HT1080 (cell line): ENCODE measurements at places on chromosomes 16 and 17. TPM values are rescaled to one million over a fixed set of nuclear protein-coding genes. Genes with fewer than 3 reads are reported as not detected.
A peak's percentile ranks its signal among the peaks of the same experiment; 100 is the strongest.

ASPA gene
- not detected in 2 replicates for total RNA-seq

CCL16 gene
- not detected in 2 replicates for total RNA-seq

HOXB7 gene
- 12.3 and 17.8 TPM in 2 replicates for total RNA-seq

GRCh38 chr16:64916051-64916450, 205.8 kb downstream of the CDH11 start:
- DNase-seq, result no peak

GRCh38 chr16:35298460-35299243, 1839.2 kb downstream of the TP53TG3F start:
- DNase-seq, result no peak

GRCh38 chr16:48201515-48202201, 42.4 kb upstream of the LONP2 start:
- DNase-seq, result no peak

SPATA32 gene
- total RNA-seq, result not detected in 2 replicates

AIPL1 gene
- not detected in 2 replicates for total RNA-seq

GRN gene
- 139 and 191 TPM in 2 replicates for total RNA-seq

TBC1D28 gene
- total RNA-seq, result not detected in 2 replicates

- no peak for DNase-seq
These were observed 39.8 kb downstream of the HSBP1 start for GRCh38 chr16:83847371-83848225.

JUP gene
- 1.6 and 4.0 TPM in 2 replicates for total RNA-seq

EIF5A gene
- 1,448 and 1,578 TPM in 2 replicates for total RNA-seq

RRAD gene
- 0.13 TPM in 1 of 2 replicates, not detected in the other for total RNA-seq

HOXB8 gene
- total RNA-seq, result 10.8 and 11.2 TPM in 2 replicates

DNA sequence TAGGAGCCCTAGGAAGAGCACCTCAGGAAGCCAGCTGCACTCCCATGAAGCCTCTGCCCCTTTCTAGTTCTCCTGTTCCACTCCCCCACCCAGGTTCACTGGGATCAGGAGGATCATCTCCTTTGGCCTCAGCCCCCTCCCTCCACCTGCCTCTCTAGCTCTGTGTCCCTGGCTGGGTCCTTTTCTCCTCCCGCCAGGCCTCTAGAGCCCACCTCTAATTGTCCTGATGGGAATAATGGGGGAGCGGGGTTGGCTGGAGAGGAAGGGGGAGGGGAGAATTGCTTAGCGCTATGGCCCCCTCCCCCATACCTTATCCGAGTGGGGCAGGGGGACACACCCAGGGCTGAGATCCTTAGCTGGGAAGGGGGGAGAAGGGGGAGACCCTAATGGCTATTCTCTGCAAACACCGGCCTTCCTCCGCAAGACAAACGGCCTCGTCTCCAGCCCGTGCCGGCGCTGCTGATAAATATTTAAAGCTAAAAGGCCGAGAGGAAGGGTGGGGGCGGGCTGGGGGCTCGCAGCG, 997 bp downstream of the HOXB7 start:
- DNase-seq, result no peak

CCDC154 gene
- 0.03 and 0.26 TPM in 2 replicates for total RNA-seq

SLC25A10 gene
- total RNA-seq, result 96.9 and 106 TPM in 2 replicates

OTOP3 gene
- not detected in 2 replicates for total RNA-seq

- DNase-seq, result no peak
These were observed 1.6 kb downstream of the HOXB13 start for GRCh38 chr17:48726916-48727286.

CCL1 gene
- total RNA-seq, result not detected in 2 replicates

- no peak for DNase-seq
These were observed 61.3 kb downstream of the GPRC5B start for GRCh38 chr16:19823322-19823721.

DNA sequence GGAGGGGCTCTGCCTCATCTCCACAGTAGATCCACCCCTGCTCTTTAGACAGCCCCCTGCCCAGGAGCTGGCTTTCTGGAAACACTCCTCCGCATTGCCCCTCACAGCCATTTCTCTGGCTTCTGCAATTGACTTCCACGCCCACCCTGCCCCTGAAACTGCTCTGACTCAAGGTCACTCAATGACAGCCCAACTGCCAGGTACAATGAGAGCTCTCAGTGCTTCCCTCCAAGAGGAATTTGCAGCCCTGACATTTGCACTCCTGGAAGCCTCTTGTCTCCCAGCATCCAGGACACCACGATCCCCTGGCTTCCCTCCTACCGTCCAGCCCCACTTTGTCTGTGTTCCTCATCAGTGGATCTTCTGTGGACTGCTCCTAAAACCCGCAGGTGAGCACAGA, 421.5 kb downstream of the SOX9 start:
- no peak for DNase-seq

TBC1D3G gene
- total RNA-seq, result not detected in 2 replicates

DNA sequence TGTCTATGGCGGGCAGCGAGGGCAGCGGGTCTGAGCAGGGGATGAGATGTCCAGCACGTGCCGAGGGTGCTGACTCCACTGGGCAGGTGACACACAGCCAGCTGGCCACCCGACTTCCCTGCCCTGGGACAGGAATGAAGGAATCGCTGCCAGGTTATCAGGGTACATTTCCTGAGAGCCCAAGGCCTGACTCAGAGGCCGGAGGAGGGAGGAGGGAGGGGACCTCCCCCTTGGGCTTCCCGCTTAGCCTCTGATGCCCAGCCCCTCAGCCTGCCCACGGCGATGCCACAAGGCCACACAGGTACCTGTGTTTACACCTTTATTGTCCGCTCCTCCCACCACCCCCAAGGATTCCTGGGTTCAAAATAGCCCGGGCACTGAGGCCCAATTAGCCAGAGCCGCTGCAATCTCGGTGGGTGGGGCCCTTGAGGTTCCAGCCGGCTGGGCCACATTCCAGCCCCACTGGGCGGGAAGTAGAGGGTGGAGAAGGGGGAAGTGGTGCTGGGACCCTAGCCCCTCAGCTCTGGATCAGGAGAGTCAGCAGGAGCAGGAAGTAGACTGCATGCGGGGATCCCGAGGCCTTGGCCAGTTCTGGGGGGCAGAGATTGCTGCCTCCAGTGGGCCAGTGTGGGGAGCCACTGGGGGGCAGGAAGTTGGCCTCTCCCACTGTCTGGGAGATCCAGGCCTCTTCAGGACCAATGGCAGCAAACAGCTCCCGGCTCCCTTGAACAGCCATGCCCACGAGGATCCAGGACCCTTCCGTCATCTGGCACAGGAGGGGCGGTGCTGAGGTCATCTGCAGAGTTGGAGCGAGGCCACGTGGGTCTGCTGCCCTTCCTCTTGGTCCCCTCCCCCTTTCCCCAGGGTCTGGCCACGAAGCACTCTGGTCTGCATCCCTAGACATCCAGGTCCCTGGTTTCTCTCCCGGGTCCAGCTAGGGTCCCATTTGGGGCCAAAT, 3.4 kb upstream of the PRSS8 start:
- DNase-seq, result peak; percentile 76

ARL5C gene
- total RNA-seq, result not detected in 2 replicates

- peak; percentile 93 for DNase-seq
These were observed 14.9 kb downstream of the IGFBP4 start for GRCh38 chr17:40457964-40458791.

KRTAP1-5 gene
- not detected in 2 replicates for total RNA-seq
